ENCODE measurements at places on chromosomes 6 and 20.

DNA sequence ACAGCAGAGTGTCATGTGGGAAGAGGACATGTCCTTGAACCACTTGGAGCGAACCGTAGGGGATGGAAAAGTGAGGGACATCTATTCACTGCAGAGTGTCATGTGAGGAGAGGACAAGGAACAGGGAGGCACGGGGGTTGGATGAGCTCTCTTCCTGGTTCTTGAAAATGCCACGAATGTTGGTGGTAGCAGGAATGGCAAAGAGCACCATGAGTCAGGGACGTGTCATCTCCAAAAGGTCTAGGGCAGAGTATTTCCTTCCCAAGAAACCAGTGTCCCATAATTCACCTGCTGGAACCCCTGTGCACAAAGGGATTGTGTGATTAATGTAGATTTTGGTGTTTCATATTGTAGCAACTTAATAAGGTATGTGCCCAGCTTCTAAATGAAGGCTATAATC is 136.8 kb downstream of the BFSP1 start:
- DNase-seq, result no peak

- no peak for DNase-seq
These were observed 174.7 kb downstream of the BMP7 start for GRCh38 chr20:57091748-57092111.

- no peak for DNase-seq
These were observed 37.9 kb downstream of the CDH26 start for GRCh38 chr20:59996108-59996507.

DNA sequence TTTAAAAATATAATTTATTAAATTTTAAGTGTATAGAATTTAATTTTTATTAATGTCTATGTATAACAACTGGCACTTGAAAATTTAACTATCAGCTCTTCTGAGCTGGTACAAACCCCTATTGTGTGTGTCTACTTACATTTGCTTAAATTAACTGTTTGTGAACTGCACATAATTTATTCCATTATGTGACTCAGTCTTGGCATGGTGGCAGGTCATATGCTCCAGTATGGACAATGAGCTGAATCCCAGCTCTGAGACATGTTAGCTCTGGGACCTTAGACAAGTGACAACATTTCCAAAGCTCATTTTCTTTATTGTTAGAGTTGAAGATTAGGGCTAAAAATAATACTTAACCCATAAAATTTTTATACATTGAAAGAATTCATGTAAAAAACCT is 526.1 kb upstream of the MARCKS start:
- DNase-seq, result peak; percentile 52

DNA sequence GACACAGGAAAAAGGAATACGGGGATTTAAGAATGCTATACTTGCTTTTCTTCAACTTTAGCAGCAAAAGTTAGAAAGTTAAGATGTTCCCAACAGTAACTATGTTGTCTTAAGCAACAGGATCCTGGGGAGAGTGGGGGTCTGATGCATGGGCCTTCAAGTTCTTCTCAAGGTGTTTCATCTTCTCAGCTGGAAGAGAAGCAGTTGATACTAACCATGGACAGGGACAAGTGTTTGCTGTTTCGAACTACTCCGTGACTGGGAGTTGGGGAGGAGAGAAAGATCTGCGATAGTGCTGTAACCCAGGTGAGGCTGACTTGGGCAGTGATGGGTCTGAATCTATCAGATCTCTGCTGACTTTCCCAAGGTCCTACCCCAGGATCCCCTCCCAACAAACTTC is 1.0 kb downstream of the OOEP start:
- DNase-seq, result no peak

- DNase-seq, result no peak
These were observed 17.2 kb upstream of the MYT1 start for GRCh38 chr20:64146936-64147477.

GRCh38 chr6:157764178-157765068 is 58.6 kb upstream of the SNX9 start:
- no peak for DNase-seq

GRCh38 chr20:33843854-33844253 is 32.7 kb downstream of the CHMP4B start:
- no peak for DNase-seq

GRCh38 chr6:106617302-106617701 is 12.0 kb downstream of the RTN4IP1 start:
- DNase-seq, result no peak
